Neural progenitor cell (in vitro differentiated cells): ENCODE measurements at places on chromosomes 3 and 15. TPM values are rescaled to one million over a fixed set of nuclear protein-coding genes. Genes with fewer than 3 reads are reported as not detected.

The UROC1 gene
- not detected in 2 replicates for total RNA-seq

The ROPN1 gene
- not detected in 2 replicates for total RNA-seq

GRCh38 chr3:28586325-28586724 is 237.7 kb upstream of the AZI2 start:
- DNase-seq, result no peak

DNA sequence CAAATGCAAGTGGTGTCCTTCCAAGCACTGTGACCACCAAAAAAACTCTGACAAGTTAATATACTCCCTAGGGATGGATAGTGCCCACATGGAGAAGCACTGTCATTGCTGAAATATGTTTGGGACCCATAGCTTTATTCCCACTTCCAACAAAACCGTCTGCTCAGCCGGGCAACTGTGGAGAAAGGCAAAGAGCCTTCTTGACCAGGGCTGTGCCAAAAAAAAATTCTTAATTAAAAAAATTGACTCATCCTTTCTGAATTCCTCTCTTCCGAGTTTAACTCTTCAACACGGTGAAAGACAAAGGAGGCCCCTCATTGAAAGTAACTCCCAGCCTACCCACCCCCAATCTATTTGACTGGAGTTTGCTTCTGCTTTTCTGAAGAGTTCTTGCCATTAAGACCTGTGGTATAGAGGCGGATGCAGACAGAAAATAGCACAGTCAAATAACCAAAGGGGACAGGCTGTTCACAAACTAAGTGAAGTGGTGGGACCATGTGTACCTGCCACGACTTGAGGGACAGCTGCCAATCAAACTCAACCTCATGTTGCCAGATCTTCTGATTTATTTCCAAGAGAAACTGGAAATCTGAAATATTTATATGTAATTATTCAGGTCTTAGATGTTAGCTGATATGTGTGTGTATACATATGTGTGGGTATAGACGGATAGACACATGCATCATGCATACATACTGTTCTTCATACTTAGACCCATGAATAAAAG is 135.4 kb upstream of the PFN2 start:
- DNase-seq, result no peak

- no peak for DNase-seq
Measured at GRCh38 chr15:91578511-91578910, 275.0 kb upstream of the SLCO3A1 start.

DNA sequence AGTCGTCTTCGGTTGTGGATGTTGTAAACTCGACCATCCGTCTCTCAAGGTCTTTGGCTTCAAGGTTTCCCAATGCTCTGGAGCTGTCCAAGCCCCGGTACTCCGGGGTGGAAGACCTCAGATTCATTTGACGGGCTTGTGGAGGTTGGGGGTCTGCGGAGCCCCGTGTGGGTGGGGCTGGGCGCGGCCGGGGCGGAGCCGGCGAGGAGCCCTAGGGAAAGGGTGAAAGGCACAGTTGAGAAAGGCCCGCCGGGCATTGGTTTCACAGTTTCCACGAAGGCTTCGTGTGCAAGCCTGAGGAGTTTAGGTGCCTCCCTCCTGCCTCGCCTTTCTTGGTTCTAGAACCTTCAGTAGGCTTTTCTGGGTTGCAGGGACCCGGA is 360 bp upstream of the MGA start:
- DNase-seq, result no peak

GRCh38 chr15:58361273-58361759 is 70.5 kb upstream of the LIPC start:
- DNase-seq, result no peak

DNA sequence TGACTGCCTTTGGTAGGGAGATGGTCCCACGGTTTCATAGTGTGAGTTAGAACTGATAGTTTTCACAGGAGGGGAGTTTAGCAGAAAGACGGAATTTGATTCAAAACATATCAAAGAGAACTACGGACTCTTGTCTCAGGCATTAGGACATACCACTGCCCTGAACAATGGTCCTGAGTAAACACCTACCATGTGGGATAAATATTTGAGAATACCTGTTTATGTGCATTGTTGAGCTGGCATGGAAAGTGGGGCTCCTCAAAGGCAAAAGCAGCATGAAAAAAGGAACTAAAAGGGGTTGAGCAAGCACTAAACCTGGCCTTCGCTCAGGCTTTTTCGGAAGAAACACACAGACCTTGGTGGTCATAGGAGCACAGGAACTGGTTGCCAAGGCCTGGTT is 144.4 kb downstream of the ZNF621 start:
- DNase-seq, result no peak

- no peak for DNase-seq
Measured at GRCh38 chr3:106946866-106947265, 430.4 kb upstream of the CCDC54 start.

DNA sequence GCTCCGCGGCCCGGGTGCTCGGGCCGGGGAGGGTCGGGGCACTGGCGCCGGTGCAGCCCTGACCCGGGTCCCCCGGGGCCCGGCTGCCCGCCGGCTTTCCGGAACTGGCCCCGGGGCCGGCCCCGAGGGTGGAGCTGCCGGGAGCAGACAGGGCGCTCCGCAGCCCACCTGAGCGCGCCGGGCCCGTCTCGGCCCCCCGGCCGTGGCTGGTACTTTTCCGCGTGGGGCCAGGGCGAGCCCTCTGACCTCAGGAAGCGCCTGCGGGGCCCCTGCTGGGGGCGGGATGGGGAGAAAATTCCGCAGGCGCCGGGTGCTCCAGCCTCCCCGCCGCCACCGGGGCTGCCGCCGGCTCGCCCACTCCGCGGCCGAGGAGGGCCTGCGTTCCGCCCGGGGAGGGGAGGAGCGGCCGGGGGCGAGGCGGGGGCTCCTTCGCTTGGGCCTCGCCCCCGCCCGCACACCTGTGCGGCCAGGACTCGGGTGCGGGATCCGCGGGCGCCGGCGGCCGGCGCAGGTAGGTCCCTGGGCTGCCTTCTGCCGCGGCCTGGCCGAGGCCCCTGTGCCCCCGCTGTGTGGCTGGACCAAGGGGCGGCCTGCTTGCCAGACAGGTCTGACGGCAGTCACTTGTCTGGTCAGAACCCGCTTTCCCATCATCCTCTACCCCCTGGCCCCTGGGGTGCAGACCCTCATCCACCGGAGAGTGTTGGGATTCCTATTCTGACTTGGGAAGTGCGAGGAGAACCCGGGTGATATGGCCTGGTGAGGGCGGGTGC is 3.5 kb downstream of the FURIN start:
- DNase-seq, result peak; percentile 56

GRCh38 chr3:145727476-145727875 is 433.5 kb downstream of the PLOD2 start:
- DNase-seq, result no peak

DNA sequence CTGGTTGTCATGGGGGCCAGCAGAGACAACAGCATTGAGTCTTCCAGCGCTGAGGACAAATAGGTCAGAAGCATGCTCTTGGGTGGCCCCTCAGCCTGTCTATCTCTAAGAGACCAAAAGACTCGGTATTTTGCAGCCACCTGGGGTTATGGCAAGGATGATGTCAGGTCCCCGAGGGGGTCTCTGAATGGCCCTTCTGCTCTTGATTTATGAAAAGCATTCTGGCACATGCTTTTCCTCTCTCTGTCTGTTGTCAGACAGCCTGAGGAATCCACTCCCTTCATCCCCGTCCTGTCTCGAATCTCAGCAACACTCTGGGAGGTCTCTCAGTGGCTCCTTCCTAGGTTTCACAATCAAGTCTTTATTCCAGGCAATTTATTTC is 156.6 kb upstream of the RGMA start:
- DNase-seq, result no peak

- DNase-seq, result no peak
Measured at GRCh38 chr3:27325419-27325818, 43.8 kb downstream of the NEK10 start.
